ENCODE measurements at places on chromosomes 12 and 14. TPM values are rescaled to one million over a fixed set of nuclear protein-coding genes. Genes with fewer than 3 reads are reported as not detected.

ACOT6 gene
- total RNA-seq, result 0.29 TPM

INHBE gene
- total RNA-seq, result not detected

KCNK10 gene
- total RNA-seq, result not detected

NANOG gene
- total RNA-seq, result not detected

KCNC2 gene
- total RNA-seq, result not detected

VASH1 gene
- total RNA-seq, result 72.5 TPM

KLHL33 gene
- not detected for total RNA-seq

C12orf60 gene
- 2.2 TPM for total RNA-seq

SPRYD3 gene
- total RNA-seq, result 28.7 TPM

DCAF5 gene
- 35.9 TPM for total RNA-seq

FRS2 gene
- total RNA-seq, result 27.8 TPM

PTPRQ gene
- not detected for total RNA-seq

REM2 gene
- not detected for total RNA-seq

CKAP4 gene
- 148 TPM for total RNA-seq

DENND5B gene
- 16.5 TPM for total RNA-seq

OTOGL gene
- 1.5 TPM for total RNA-seq

ERP27 gene
- 0.33 TPM for total RNA-seq

HOXC4 gene
- total RNA-seq, result not detected

PTGR2 gene
- 2.3 TPM for total RNA-seq

AQP5 gene
- not detected for total RNA-seq

AQP6 gene
- total RNA-seq, result not detected

VDR gene
- total RNA-seq, result 0.38 TPM

IFNG-AS1 gene
- not detected for total RNA-seq

GYS2 gene
- total RNA-seq, result not detected

TUBA1A gene
- 1,351 TPM for total RNA-seq

CLEC2A gene
- total RNA-seq, result not detected

WNT5B gene
- total RNA-seq, result 0.33 TPM

FERMT2 gene
- total RNA-seq, result 99.6 TPM

GPRC5D gene
- total RNA-seq, result not detected

Data from vein endothelial cell (primary cell).